ENCODE measurements at places on chromosomes 3 and 15. TPM values are rescaled to one million over a fixed set of nuclear protein-coding genes. Genes with fewer than 3 reads are reported as not detected.

DNA sequence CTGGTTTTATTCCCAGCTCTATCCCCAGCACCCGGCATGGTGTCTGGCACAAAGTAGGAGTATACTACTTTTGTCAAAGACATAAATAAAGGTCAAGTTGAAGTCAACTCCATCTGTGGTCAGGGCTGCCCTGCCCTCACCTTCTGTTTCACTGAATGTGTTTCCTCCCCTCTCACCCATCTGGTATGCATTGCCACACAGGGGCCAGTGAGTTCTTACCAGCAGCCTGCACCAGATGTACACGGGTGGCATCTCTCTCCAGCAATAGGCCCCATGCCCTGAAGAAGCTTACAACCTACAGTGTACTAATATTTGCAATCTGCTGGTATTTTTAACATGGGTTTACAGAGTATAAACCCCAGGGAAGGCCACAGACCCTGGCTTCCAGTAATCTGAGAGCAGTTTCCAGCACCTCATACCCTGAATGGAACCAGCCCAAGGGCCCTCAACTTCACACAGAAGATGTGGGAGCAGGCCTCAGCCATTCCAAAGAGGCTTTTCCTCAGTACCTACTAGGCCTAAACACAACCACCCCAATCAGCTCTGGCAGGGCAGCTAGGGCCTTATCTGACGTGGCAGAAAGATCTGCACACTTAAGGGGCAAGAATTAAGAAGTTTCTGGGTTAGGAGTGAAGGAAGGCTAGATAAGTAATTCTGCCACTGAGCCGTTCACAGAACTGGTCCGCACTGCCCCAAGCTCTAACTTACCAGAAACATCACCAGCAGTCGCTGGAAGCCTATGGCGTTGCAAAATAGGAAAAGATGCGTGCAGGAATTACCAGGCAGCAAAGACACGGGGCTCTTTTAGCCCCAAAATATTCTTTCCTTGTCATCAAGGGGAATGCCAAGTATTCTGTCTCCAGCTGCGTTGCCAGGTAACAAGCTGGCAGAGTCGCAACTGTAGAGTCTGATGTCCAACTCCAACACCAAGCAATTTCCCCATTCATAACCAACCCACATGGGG, 2.1 kb downstream of the IDH2 start:
- H3K27me3 ChIP-seq = no peaks in the 10 kb centered on the region
- H3K27ac ChIP-seq = peak overlapping the region; percentile 88
- H3K4me1 ChIP-seq = peaks cover 18% of the 10 kb centered on the region

GRCh38 chr15:63972801-63973200, 73.5 kb downstream of the DAPK2 start:
- H3K4me3 ChIP-seq = no peak overlapping the region
- no peaks in the 10 kb centered on the region for H3K36me3 ChIP-seq
- H3K27ac ChIP-seq = no peak overlapping the region
- DNase-seq = no peak
- no peaks in the 10 kb centered on the region for H3K27me3 ChIP-seq

The TMC3 gene
- total RNA-seq = 0.31 TPM

DNA sequence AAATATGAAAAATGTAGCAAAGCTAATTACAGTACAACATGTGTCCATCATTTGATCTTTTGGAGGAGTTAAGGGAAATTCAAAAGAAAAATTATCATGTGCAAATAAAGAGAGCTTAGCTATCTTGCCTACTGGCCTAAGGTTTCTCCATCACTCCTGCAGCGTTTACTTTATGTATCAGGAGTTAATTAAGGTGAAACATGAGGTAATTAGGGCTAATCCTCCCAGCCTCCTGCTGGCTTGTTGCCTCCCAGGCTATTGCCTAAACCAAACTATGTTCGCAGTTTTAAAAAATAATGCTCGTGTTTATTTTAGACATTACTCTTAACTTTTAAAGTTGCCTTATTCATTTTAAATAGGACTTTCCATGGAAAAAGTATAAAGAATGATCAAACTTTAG, 367.5 kb downstream of the ROBO2 start:
- no peak overlapping the region for H3K27ac ChIP-seq
- no peaks in the 10 kb centered on the region for H3K4me1 ChIP-seq
- H3K27me3 ChIP-seq = no peaks in the 10 kb centered on the region

The HES1 gene
- total RNA-seq = 38.9 TPM

DNA sequence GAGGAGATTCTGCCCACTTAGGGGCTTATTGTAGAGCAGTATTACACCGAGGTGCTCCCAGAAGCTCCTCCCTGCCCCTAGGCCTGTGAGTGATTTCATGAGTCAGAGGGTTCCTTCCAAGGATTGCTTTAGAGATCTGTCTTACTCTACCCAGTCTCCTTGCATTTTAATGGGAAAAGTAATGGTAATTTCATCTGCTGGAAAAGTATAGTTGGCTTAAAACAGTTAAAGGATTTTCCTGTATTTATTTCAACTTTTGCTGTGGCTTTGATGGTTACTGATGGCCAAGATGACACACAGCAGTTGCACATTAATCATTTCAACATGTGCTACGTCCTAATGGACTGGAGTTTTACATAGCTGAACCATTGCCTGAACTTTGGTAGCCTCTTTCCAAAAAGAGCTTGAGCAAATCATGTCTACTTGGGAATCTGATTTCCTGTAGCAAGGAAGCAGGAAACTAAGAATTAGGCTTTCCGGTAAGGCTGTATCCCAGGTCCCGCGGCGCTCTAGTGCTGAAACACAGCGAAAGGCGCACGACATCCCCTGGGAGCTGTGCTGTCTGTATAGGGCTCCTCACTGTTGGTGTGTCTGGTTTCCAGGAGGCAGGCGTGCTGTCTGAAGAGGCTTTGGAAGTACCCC, 9.2 kb upstream of the PGPEP1L start:
- H3K36me3 ChIP-seq = no peaks in the 10 kb centered on the region
- no peak overlapping the region for H3K4me3 ChIP-seq
- no peak overlapping the region for H3K27ac ChIP-seq
- DNase-seq = no peak

The PLCH1 gene
- 23.2 TPM for total RNA-seq

DNA sequence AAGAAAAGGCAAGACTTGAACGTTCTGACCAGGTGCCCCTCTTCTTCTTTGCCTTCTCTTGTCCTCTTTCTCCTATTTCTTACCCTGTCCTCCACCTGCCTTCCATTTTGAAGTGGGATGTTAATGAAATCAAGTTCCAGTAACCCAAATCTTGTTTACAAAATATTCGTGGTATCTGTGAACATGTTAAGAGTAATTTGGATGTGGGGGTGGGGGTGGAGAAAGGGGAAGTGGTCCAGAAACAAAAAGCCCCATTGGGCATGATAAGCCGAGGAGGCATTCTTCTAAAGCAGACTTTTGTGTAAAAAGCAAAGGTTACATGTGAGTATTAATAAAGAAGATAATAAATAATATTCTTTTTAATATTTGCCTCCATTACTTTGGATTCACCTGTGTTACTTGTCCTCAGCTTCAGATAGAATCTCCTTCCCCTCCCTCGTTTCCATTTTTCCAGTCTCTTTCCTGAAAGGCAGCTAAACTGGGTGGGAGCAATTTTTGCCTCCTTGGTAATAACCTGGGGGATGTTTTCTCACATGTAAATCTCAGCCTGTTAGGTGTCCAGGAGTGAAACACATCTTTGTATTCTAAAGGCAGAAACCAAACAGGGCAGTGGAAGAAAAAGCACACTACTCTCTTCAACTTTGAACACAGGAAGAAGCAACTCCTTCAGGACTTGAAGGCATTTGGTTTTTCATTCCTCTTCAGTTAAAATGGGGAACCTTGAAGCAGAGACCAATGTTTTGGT, 3.2 kb downstream of the CHST2 start:
- H3K36me3 ChIP-seq = no peaks in the 10 kb centered on the region
- no peaks in the 10 kb centered on the region for H3K27me3 ChIP-seq
- H3K4me3 ChIP-seq = no peak overlapping the region
- no peaks in the 10 kb centered on the region for H3K4me1 ChIP-seq

The FNDC3B gene
- 57.7 TPM for total RNA-seq

DNA sequence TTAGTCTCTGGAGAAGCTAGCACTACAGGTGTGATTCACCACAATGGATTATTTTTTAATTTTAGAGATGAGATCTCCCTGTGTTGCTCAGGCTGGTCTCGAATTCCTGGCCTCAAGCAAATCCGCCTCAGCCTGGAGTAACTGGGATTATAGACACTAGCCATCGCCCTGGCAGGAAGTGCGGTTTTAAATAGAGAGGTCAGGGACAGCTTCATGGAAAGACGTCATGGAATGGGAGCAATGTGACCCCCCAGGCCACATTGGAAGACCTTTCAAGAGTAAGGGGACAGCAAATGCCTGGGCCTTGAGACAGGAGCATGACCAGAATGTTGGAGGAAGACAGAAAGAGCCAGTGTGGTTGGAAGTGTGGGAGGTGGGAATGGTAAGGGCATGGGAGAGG, 2.2 kb upstream of the ISG20 start:
- DNase-seq = no peak
- peaks cover 15% of the 10 kb centered on the region for H3K4me1 ChIP-seq
- no peaks in the 10 kb centered on the region for H3K36me3 ChIP-seq
- no peak overlapping the region for H3K27ac ChIP-seq
- no peak overlapping the region for H3K4me3 ChIP-seq

DNA sequence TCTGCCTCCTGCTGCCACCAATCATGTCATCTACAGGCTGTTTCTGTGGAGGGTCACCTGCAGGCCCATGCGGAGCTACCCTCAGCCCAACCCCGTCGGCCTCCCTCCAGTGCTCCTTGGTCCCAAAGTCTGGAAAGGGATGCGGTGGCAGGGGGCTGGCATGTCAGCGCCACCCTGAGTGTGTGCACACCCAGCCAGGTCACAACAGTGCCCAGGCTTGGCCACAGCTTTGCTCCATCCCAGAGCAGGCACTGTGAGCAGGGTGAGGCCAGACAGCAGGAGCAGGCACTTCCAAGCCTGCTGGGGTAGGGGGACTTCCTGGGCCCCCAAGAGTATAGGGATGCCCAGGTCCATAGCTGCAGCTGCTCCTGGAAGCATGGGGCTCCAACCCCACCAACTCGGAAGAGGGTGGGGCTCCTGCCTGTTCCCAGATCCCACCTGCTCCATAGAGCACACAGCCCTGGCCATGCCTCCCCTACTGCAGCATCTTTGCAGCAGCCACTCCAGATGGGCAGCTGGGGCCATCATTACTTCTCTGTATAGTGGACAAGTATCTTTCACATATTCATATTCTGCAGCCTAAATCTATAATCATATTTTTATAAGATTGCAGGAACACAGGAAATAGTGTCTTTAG, 109.3 kb downstream of the CBLB start:
- no peaks in the 10 kb centered on the region for H3K27me3 ChIP-seq
- H3K4me3 ChIP-seq = no peak overlapping the region
- no peak overlapping the region for H3K27ac ChIP-seq
- H3K4me1 ChIP-seq = no peaks in the 10 kb centered on the region
- DNase-seq = no peak

DNA sequence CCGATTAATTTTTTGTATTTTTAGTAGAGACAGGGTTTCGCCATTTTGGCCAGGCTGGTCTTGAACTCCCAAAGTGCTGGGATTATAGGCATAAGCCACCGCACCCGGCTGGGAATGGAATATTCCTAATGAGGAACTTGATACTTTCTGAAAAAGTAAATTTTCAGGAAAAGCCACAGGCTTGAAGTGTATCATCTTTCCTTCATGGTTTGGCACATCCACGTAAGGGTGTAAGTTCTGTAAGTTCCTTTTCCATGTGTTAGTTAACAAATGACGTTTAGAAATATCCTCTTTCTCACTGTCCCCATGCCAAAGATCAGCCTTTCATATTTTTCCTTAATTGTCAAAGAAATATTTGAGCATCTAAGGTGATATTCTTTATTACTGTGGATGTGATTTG, 24.9 kb downstream of the TMEM45A start:
- no peak overlapping the region for H3K4me3 ChIP-seq
- DNase-seq = no peak
- H3K4me1 ChIP-seq = no peaks in the 10 kb centered on the region
- no peaks in the 10 kb centered on the region for H3K27me3 ChIP-seq
- no peak overlapping the region for H3K27ac ChIP-seq

The TAMM41 gene
- total RNA-seq = 38.9 TPM

GRCh38 chr3:134640872-134641470, 9.9 kb downstream of the KY start:
- H3K27me3 ChIP-seq = no peaks in the 10 kb centered on the region
- peak; percentile 39 for DNase-seq
- no peaks in the 10 kb centered on the region for H3K4me1 ChIP-seq
- H3K4me3 ChIP-seq = no peak overlapping the region

- no peak for DNase-seq
- H3K36me3 ChIP-seq = no peaks in the 10 kb centered on the region
- no peaks in the 10 kb centered on the region for H3K27me3 ChIP-seq
- H3K4me3 ChIP-seq = no peak overlapping the region
- H3K4me1 ChIP-seq = peaks cover 3% of the 10 kb centered on the region
- H3K27ac ChIP-seq = no peak overlapping the region
These were observed 9.3 kb upstream of the FBN1 start for GRCh38 chr15:48654801-48655200.

The STAC gene
- total RNA-seq = 9.4 TPM

- no peak overlapping the region for H3K4me3 ChIP-seq
- H3K36me3 ChIP-seq = no peaks in the 10 kb centered on the region
- DNase-seq = peak; percentile 54
- H3K27me3 ChIP-seq = no peaks in the 10 kb centered on the region
These were observed 38.0 kb downstream of the PRICKLE2 start for GRCh38 chr3:64187065-64187959.

DNA sequence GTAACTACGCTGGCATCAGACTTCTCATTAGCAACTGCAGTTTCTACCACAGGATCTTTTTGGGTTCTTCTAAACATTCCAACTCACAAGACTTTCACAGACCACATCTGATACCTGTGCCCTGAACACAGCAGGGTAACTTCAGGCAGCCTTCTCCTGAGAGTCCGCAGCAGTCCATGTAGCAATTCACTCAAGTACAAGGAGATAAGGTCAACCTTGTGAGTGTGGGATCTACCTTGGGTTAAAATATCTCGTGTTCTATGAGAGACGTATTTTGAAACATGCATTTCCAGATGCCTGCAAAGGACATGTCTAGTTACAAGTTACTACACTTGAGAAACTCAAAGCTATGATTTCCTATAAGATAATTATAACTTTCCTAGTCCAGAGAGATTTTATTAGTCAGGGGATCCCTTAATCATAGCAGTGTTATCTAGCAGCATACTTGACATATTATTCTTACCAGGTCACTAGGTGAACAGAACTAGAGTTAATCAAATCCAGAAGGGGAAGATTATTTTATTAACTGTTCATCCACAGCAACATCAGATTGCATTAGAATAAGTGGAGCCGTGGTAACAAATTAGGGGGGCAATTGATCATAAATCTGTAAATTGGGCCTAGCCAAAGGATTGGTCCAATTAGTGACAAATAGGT, 66.4 kb downstream of the ASTE1 start:
- no peak for DNase-seq
- H3K4me3 ChIP-seq = no peak overlapping the region
- H3K27me3 ChIP-seq = no peaks in the 10 kb centered on the region
- no peaks in the 10 kb centered on the region for H3K4me1 ChIP-seq

The TIPIN gene
- total RNA-seq = 20.7 TPM

DNA sequence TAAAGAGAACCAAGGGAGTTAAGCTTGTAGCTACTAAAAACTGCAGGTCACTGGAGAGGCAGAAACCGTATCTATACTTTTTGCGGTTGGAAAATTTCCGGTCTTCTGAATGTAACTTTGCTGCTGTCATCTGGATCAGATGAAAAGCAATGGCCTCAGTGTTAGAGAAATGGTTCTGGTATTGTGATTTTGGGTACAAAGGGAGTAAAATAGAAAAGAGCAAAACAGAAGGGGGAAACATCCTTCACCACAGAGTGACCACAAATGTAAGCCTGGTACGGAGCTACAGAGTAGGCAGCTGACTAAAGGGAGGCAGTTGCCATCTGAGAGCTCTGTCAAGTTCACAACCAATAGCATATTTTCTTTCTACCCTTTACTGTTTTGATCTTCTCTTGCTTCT, 5.6 kb downstream of the CD96 start:
- H3K4me3 ChIP-seq = no peak overlapping the region
- H3K4me1 ChIP-seq = no peaks in the 10 kb centered on the region
- H3K27me3 ChIP-seq = no peaks in the 10 kb centered on the region
- no peak for DNase-seq
